ENCODE measurements at places on chromosomes 11 and 22.
A peak's percentile ranks its signal among the peaks of the same experiment; 100 is the strongest.

- DNase-seq, result no peak
Observed at GRCh38 chr11:20089796-20090653, 70.2 kb downstream of the DBX1 start.

- no peak for DNase-seq
Observed at GRCh38 chr22:35489239-35489638, 51.4 kb upstream of the RASD2 start.

DNA sequence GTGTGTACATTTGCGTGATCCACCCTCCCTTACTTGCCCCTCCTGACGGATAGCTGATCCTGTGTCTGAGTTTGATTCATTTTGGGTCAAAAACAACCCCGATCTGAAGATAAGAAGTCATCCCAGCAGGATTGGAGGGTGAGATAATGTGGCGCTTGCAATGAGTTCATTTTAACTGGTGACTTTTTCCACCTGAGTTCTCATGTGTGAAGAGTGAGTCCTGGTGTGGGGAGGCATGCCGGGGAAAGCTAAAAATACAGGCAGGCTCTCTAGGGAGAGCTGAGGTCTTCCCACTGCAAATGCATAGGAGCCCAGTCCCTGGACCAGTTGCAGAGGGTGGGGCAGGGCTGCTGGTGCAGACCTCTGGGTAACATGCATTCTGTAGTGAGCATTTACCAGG lies 35.7 kb upstream of the ELF5 start:
- DNase-seq, result no peak

DNA sequence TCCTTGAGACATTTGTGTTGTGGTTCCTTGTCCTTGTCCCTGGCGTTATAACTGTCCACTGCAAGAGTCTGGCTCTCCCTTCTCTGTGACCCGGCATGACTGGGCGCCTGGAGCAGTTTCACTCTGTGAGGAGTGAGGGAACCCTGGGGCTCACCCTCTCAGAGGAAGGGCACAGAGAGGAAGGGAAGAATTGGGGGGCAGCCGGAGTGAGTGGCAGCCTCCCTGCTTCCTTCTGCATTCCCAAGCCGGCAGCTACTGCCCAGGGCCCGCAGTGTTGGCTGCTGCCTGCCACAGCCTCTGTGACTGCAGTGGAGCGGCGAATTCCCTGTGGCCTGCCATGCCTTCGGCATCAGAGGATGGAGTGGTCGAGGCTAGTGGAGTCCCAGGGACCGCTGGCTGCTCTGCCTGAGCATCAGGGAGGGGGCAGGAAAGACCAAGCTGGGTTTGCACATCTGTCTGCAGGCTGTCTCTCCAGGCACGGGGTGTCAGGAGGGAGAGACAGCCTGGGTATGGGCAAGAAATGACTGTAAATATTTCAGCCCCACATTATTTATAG lies 23.0 kb downstream of the MYBPC3 start:
- no peak for DNase-seq

- DNase-seq, result no peak
Observed at GRCh38 chr11:75154646-75155569, 4.0 kb downstream of the SLCO2B1 start.

- DNase-seq, result no peak
Observed at GRCh38 chr11:120513436-120514315, 2.1 kb downstream of the GRIK4 start.

GRCh38 chr11:17585911-17586695 lies 39.0 kb downstream of the OTOG start:
- no peak for DNase-seq

- DNase-seq, result no peak
Observed at GRCh38 chr11:100619484-100619883, 67.6 kb upstream of the ARHGAP42 start.

DNA sequence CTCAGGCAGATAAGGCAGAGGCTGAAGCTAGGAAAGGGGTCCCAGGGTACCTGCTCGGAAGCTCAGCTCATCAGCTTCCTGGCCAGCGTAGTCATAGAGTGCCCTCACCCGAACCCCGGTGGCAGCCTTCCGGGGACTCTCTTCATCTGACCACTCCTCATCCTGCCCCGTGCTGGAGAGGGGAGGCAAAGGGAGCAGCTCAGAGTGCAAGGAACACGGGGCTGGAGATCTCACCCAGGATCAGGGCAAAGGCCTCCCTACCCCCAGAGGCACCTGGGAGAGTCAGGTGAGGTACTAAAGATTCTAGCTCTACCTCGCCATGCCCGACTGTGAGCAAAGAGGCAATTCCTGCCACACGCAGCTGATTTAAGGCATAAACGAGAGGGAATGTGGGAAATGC lies 1.6 kb upstream of the ARFGAP2 start:
- DNase-seq, result no peak

GRCh38 chr11:19209617-19210370 lies 8.0 kb upstream of the CSRP3 start:
- no peak for DNase-seq

- DNase-seq, result no peak
Observed at GRCh38 chr11:85472953-85473352, 154.2 kb downstream of the DLG2 start.

DNA sequence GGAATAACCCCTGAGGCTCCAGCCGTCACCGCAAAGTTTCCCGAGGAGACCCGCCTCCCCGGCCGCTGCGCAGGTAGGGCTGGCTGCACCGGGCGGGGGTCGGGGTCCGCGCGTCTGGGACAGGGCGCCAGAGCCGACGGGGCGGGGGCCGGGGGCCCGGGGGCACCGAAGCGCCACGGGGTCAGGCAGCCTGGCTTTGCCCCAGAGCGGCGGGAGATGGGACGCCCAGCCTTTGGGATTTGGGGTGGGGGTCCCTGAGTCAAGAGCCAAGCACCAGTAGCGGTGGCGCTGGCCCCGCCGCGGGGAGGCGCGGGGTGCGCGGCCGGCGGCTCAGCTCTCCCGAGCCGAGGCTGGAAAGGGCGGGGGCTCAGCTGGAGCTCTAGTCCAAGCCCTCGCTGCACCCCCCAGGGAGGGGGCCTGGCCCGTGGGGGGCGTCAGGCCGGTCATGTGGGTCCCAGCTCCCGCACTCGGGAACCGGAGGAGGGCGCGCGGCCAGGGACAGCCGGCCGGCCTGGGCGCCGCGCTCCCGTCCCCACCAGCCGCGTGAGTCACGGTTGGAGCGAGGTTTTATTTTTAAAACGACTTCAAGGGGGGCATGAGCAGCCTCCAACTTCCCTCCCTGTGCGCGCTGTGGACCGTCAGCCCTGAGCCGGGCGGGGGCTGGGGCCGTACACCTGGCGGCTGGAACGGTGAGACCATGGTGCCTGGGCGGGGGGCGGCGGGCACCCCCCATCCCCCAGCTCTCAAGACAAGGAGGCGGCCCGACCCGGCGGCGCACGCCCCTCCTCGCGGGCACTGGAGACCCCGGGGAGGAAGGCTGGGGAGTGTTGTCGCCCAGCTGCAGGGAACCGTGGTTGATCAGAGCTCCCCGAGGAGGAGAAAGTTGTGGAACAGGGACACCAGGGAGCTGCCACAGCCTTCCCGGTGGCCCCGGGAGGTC lies 626 bp downstream of the FLRT1 start:
- DNase-seq, result peak; percentile 62

GRCh38 chr22:40346185-40347118 lies at the start of gene ADSL:
ADSL (plus strand) TSS chr22:40346500; CDS start chr22:40346559, 59 bp downstream.
- peak; percentile 90 for DNase-seq

DNA sequence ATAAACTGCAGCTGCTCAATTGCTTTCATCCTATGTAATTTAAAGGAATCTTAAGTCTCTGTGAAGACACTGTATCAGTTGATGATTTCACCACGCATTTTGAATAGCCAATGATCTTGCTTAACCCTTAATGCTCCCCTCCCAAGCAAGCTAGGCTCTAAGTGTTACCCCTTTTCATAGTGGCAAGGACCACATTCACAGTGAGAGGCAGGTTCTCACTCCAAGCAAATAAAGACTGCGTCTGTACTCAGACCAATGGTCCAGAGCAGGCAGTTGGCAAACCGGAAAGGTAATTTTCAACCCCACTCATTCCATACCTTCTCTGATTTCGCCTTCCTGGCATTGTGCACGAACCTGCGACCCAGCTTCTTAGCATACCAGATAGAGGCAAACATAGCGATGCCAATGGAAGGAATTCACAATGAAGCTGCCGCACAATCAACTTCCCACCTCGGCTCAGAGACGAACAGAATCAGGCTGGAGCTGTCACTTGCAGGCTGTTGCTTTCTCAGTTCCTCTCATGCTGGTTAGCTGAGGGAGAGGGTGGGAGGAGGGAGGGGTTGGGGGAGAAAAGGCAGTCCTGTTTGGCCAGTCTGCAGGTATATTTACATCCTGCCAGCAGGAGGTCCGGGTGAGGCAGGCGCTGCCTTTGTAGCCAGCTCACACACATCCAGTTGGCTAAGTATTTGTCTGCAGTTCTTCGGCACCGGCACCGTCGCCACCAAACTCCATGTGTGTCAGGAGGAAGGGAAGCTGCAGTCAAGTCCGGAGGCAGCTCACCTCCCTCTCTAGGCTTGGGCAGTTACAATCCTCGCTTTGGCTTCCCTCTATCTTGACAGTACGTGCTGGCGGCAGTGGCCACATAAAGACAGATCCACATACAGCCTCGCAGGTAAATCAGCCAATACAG lies 1151.2 kb upstream of the CCDC90B start:
- peak; percentile 16 for DNase-seq

- no peak for DNase-seq
Observed at GRCh38 chr11:120184946-120185705, 25.7 kb upstream of the OAF start.

- no peak for DNase-seq
Observed at GRCh38 chr11:11444804-11445131, 91.7 kb upstream of the CSNK2A3 start.

DNA sequence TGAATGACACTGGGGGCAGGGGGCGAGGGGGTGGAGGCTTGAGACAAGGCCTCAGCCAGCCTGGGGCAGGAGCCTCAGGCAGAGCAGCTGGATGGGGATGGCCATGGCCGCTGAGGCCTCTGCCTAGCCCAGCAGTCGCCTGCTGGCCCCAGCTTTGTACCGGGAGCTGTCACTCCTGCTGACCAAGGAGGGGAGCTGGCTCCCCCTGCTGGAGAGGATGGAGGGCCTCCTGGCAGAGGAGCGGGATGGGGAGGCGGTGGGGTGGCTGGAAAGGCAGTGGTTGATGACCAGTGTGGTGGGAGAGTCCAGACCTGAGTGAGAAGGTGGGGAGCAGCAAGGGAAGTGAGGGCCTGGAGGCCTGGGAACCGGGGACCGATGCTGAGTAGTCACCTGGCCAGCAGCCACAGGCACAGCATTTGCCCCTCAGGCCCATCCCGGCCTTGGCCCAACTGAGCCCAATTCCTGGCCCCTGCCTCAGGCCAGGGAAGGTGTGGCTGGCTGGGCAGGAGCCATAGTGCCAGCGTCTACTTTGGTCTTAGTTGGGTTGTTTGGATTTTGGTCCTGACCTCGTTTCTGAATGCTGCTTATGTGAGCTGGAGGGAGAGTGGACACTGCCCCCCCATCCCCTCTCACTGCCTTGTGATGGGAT lies 6.0 kb upstream of the SUSD2 start:
- DNase-seq, result peak; percentile 83

- no peak for DNase-seq
Observed at GRCh38 chr11:73390601-73391565, 14.7 kb downstream of the RELT start.

- DNase-seq, result no peak
Observed at GRCh38 chr11:37689951-37690350, 1091.9 kb upstream of the RAG2 start.

DNA sequence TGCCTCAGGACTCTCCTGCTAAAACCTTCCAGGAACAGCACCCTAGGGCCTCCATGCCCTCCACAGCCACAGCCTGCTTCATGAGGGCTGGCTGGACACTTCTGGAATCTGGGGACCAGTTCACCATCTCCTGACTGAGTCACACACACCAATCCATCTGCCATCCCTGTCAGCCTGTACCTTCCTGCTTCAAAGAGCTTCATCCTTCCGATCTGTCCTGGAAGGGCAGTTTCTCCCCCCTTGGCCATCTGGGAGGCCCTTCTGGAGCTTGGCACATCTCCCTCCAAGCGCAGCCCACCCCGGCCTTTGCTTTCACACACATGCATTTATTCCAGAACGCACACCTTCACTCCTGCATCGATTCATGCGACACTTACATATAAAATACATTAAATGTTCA lies 13.0 kb downstream of the APBB1 start:
- DNase-seq, result peak; percentile 7

DNA sequence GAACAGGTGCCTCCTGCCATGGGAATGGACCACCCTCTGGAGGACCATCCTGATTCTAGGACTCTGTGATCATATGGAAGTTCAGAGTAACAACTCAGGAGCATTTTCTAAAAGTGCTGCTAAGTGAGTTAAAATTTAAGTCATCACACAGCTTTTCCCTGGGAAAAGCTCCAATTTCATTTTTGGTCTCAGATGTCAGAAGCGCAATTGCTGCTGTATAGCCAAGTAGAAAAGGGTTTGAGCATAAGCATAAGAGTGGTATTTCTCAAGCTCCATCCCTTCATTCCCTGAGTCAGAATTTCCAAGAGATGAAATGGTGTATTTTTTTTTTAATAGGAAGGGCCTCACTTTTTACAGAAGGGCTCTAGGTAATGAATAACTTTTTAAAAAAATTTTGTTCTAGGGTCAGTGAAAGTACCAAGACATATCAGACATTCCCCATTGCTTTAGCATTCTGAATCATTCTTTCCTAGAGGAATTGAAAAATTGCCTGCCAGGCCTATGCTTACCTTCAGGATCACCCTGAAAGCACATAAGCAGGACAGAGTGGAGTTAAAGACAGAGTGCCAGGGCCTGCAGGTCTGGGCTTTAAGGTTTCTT lies 564.5 kb upstream of the ISX start:
- no peak for DNase-seq

- DNase-seq, result no peak
Observed at GRCh38 chr22:27986459-27986858, 67.4 kb upstream of the PITPNB start.

DNA sequence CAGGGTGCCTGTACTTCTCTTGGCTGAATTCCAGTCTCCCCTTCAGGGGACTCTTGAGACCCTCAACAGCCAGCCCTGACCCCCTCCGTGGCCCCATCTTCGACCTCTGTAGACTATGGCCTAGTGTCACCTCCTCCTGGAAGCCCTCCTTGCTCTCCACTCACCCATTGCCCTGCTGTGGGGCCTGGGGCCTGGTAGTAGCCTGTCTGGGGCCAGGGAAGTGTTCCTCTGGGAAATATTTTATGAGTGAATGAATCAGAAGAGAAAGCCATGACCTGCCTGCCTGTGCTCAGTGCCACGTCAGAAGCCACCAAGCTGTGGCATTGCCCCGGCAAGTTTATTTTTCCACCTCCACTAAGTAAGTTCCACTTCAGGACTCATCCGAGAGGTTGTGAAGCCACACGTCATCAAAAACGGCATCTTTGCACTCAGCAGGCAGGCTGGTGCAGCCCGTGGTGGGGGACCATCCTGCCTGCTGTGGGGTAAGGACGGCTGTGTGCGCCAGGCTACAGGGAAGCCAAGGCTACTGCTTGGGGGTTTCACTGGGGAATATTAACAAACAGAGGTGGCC lies 59.6 kb upstream of the PPARA start:
- DNase-seq, result no peak

DNA sequence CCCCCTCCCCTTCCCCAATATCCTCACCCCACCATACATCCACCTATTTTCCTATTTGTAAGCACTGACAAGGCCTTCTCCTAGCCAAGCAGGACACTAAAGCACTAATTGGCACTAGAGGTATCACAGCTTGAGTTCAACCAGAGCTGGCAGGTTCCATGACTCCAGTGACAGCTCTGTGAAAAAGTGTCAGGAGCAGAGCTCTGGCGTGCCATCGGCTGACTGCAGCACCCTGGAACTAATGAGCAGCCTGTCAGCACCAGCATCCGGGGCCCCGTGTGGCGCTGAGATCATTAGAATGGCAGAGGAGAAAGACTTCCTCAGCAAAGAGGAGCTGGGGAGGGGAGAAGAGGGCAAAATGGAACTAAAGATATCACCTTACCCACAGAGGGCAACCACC lies 847.4 kb downstream of the NTM start:
- no peak for DNase-seq
